Fibroblast of villous mesenchyme (primary cell): ENCODE measurements at places on chromosomes 1 and 21. TPM values are rescaled to one million over a fixed set of nuclear protein-coding genes. Genes with fewer than 3 reads are reported as not detected.

- peak; percentile 78 for DNase-seq
These were observed 142.6 kb upstream of the PALMD start for GRCh38 chr1:99503276-99503747.

Gene ECM1
- 20.3 and 24.5 TPM in 2 replicates for total RNA-seq

DNA sequence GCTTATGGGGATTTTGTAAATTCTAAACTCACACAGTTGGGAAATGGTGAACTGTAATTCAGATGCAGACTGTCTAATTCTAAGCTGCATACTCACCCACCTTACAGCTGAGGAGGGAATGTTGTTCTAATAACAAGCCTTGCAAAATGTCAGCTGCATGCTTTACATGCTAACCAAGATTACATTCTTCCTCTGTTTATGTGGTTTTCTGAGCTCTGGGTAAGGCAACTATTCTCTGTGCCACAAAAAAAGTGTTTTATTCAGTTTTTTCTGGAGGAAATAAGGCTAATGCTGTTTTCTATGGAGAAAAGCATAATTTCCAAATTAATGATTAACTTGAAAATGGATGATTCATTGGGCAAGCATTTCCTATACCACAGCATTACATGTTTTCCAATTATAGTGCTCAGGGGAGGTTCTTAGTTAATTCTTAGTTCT lies 64.9 kb downstream of the RGS13 start:
- DNase-seq = peak; percentile 91

GRCh38 chr1:222641269-222641948 lies 23.5 kb downstream of the MIA3 start:
- no peak for DNase-seq

DNA sequence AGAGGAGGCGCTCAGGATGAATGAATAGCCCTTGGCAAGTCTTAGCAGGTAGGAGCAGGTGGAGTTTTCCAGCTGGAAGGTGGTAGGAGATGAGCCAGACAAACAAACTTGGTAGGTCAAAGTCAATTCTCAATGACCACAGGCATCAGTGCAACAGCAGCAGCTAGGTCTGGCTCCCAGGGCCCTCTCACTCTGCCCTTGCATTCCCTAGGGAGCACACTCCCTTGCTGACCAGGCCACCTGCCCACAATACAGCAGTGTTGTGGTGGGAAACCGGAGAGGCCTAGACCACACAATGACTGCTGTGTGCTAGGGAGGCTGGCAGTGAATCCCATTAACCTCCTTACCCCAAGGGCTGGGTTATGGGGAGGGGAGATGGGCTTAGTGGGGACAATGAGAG lies 13.0 kb upstream of the PAQR6 start:
- DNase-seq = no peak

DNA sequence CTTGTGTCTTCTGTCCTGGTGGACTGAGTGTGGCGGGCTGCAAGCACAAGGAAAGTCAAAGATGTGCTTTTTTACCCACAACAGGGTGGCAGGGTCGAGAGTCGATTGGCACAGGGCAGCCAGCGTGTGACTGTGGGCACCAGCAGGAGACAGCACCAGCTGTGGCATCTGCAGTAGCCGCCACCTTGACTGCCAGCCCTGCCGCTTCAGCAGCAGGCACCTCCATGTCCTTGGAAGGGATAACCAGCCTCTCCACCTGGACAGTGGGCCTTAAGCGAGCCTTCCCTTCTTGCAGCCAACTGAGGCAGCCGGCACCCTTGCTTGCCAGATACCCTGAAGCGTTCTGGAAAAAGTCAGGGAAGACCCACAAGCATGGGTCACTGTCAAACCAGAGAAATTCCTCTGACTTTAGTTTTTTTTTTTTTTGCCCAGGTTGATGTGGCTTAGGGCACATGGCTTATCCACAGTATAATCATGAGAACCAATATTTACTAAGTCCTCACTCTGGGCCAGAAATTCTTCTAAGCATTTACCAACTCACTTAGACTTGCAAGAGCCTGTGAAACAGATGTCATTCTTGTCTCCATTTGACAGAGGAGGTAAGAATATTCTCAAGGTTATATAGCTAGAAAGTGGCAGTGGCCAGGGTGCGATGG lies 30.1 kb upstream of the PTGFRN start:
- no peak for DNase-seq

Gene FMO1
- under 0.01 TPM in 2 replicates for total RNA-seq

DNA sequence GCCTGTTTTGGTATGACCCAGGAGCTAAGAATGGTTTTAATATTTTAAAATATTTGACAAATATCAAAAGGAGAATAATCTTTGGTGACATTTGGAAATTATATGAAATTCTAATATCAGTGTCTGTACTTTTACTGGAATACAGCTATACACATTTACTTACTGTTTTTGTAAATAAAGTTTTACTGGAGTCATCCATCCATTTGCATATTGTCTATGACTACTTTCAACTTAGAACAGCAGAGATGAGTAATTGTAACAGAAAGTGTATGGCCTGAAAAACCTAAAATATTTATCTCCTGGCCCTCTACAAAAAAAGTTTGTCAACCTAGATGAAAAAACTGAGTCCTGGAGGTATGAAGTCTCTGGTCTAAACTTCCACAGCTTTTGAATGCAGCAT lies 5.8 kb upstream of the MAP3K7CL start:
- no peak for DNase-seq

GRCh38 chr1:201304126-201304525 lies 20.8 kb downstream of the PKP1 start:
- DNase-seq = no peak

DNA sequence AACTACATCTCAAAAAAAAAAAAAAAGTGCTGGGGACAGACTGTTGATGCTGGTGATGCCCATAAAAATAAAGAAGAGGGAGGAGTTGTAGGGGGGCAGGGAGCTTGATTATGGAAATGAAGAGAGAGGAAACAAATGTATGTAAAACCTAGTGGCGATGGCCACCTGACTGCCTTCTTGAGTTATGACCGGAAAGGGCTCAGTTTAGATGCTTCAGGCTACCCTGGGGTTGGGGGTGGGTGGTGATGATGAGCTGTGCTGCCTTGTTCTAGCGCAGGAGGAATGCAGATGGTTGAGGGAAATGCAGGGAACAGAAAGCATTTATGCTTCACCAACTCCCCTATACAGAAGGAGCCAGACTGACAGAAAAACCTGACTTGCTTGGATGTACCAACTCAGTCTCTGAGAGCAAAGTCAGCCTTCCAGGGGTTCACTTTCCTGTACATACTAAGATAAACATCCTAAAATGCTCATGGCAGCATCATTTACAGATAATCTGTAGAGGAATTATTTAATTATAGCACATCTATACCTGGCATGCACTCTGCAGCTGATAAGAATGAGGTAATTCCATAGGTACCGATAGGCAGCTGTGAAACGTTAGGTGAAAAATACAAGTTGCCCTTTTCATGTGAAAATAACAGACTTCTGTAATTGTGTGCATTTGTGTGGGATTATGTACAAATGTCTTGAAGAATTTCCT lies 8.0 kb upstream of the BCAR3 start:
- DNase-seq = no peak

DNA sequence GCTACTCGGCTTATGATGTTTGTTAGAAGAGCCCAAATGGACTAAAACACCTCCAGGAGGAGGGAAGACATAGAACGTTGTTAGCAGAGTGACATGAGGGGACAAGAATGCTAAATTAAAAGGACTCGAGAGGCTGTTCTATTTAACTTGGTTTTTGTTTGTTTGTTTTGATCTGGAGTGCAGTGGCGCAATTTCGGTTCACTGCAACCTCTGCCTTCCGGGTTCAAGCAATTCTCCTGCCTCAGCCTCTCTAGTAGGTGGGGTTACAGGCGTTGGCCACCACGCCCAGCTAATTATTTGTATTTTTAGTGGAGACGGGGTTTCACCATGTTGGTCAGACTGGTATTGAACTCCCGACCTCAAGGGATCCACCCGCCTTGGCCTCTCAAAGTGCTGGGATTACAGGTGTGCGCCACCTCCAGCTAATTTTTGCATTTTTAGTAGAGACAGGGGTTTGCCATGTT lies 5.1 kb upstream of the HNRNPU start:
- no peak for DNase-seq

Gene PLA2G2C
- not detected in 2 replicates for total RNA-seq

Gene AJAP1
- total RNA-seq = under 0.01 and 0.64 TPM in 2 replicates

DNA sequence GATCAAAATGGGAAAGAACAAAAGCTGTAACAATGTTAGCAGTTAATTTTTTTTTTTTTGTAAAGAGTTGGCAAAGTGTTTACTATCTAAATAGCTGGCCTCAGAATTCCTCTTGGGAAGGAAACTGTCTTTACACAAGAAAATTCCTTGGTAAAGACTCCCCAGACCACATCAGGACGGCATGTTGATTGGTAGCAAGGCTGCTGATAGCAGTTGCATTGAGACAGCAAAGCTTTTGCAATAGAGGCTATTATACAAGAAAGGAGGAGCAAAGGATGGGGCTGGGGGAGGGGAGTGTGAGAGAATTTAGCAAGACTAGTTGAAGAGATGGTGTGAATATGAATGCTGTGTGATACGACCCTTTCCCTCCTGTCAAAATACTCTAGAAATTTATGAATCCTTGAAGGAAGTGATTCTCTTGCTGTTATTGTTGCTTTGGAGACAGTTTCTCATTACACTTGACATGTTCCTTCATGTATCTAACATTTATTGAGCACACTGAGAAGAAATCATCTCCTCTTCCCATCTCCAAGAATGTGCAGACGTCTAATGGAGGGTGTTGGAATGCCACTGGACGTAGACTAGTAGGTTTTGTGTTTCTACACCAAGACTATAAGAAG lies 355.6 kb downstream of the SIPA1L2 start:
- DNase-seq = peak; percentile 88

Gene WLS
- 66.1 and 83.8 TPM in 2 replicates for total RNA-seq
